Naive thymus-derived CD4-positive, alpha-beta T cell (primary cell): ENCODE measurements at places on chromosomes 2 and 18. TPM values are rescaled to one million over a fixed set of nuclear protein-coding genes. Genes with fewer than 3 reads are reported as not detected.

CCDC74A gene
- 0.38 TPM for total RNA-seq

UGT1A6 gene
- total RNA-seq: not detected in 2 replicates

IL18RAP gene
- 2.2 TPM for total RNA-seq

PID1 gene
- total RNA-seq: 1.1 TPM

PLEKHA3 gene
- 23.9 TPM for total RNA-seq

- DNase-seq: no peak
Observed at GRCh38 chr2:113056521-113056920, 2.5 kb upstream of the IL36RN start.

DNA sequence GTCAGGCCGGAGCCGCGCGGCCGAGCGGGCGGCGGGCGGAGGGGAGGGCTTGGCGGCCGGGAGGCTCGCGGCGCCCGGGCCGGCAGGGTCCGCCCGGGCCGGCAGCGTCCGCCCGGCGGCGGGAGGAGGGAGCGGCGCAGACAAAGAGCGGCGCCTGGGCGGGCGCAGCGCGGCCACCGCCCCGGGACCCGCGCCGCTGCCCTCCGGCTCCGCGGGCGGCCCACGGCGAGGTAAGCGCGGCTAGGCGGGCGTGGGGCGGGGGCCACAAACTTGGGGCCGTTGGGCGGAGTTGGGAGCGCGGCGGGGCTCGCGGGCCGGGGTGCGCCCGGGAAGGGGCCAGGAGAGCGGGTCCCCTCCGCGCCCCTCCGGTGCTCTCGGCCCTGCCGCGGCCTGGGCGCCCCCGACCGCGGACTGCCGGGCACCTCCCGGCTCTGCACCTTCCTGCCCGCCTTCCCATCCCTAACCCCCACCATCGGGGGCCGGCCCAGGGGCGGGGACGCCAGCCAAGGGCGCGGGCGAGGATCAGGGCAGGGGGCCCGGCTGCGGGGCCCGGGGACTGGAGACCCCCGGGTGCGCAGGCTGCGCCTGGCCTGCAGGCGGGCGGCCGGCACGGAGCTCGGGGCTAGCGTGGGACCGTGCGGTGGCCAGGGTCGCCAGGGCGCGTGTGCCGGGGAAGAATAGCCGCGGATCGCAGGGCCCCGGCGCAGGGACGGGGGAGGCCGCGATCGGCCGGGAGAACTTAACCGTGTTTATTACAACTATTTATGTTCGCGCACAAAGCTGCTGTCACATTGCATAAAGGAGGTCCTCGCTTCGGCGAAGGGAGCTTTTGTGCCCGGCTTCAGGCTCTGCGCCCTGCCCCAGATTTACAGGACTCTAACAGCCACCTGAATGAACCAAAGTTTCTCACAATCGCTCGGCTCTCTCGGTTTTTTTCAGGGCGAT lies at the start of gene NCK2:
NCK2 (plus strand) TSS at position 4 of the 945 bp plus-strand sequence. CDS start 110,152 bp downstream, outside the sequence.
- peak; percentile 29 for DNase-seq

- no peak for DNase-seq
Observed at GRCh38 chr2:196171946-196172345, 568 bp upstream of the STK17B start.

GRCh38 chr18:8620845-8621244 lies 11.6 kb downstream of the RAB12 start:
- no peak for DNase-seq

GRCh38 chr2:223760838-223761502 lies 76.4 kb downstream of the AP1S3 start:
- peak; percentile 6 for DNase-seq

DNA sequence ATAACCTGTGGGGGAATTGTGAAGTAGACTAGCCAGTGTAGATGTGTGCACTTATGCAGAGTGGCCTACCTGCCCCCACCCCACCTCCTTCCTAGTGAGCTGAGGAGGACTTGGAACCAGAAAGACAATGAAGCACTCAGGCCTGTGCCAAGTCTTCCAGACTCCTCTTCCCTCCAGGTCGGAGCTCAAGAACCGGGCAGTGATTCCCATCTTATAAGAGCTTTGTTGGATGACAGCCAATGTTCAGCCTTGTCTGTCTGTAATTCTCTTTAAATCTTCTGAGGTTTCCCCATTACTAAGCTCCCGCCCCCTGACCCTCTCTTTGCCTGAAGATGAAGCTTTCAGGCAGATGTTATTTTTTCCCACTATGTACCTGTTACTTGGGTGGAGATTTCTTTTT lies 121.0 kb downstream of the SMAD2 start:
- no peak for DNase-seq

DNA sequence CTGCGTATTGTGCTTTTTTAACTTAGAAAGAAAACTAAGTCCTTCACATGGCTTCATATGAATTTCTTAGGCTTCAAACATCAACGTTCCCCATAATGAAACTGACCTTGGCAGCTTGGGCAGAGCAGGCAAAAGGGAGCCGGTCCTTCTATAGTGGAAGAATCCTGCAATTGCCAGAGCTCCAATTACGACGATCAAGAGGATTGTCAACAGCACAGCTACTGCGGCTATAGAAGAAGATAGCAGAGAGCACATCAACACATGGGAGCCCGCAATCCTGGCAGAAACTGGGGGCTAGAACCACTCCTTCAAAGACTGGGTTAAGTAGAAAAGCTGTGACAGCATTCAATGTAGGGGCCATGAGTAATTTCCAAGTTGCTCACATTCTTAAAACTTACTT lies 69.8 kb downstream of the DHRS9 start:
- DNase-seq: no peak

DNA sequence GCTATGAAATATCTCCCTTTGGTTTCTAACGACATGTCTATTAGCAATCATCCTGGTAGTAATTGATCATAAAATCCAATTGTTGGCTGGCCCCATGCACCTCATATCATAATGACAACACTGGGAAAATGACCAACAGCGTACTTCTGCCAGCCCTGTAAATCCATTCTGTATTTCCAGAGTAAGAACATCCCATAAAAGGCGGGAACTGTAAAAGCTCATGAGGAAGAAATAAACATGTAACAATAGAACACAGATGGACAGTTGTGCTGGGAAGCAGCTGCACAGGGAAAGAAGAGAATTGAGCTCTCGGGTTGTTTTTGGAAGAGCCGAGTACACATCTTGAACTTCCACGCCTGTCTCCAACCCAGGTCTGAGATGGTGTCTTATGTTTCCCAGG lies 218.7 kb downstream of the CMPK2 start:
- no peak for DNase-seq

DNA sequence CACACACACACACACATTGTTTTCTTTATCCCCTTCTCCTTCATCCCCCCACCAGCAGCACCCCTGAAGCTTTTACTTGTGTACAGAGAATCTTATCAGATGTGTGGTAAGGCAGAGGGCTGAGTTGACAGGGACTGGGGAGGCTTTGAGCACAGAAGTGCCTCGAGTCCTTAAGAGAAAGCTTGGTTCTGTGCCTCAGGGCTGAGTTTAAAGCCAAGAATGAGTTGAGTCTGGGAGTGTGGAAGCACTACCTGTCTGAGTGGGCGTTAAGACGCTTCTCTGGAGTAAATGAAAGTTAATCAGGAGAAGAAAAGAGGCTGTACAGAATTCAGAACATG lies 2.7 kb downstream of the ID2 start:
- peak; percentile 53 for DNase-seq

DNA sequence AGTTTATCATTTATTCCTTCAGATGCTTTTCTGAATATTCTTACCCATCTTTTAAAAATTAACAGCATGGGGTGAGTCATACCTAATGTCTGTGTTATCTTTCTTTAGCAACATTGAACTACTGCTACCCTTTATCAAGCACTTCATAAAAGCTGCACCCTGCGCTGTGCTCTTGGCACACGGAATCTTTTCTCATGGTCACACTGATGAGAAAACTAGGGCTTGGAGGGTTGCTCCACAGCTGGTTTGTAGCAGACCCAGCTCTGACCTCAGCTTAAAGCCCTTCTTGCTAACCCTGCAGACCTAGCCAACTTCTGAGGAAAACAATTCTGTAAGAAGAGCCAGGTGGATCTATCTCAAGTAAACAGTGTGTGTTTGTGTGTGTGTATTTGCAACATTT lies 106.3 kb downstream of the RNF144A start:
- no peak for DNase-seq

GRCh38 chr2:223897669-223898330 lies 47.3 kb downstream of the WDFY1 start:
- no peak for DNase-seq
